ENCODE measurements at places on chromosomes 7 and 10.
A peak's percentile ranks its signal among the peaks of the same experiment; 100 is the strongest.

- DNase-seq = no peak
These were observed 44.2 kb upstream of the A1CF start for GRCh38 chr10:50929670-50930069.

DNA sequence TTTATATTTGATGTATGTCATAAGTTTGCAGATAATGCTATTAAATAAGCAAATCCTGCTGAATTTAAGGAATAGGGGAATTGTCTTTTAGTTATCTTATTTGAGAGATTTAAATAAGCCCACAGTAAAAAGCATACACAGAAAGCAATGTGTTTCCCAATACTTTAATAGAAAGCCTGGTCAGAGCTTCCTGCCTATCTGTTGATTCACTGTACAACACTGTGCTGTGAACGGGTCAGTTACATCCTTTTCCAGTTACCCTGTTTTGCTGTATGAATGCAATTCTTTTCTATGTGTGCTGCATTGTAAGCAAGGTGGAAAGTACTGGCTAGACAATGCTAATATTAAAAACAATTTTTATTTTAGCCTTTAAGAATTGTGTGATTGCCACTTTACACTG lies 81.2 kb downstream of the ANKRD7 start:
- DNase-seq = no peak

DNA sequence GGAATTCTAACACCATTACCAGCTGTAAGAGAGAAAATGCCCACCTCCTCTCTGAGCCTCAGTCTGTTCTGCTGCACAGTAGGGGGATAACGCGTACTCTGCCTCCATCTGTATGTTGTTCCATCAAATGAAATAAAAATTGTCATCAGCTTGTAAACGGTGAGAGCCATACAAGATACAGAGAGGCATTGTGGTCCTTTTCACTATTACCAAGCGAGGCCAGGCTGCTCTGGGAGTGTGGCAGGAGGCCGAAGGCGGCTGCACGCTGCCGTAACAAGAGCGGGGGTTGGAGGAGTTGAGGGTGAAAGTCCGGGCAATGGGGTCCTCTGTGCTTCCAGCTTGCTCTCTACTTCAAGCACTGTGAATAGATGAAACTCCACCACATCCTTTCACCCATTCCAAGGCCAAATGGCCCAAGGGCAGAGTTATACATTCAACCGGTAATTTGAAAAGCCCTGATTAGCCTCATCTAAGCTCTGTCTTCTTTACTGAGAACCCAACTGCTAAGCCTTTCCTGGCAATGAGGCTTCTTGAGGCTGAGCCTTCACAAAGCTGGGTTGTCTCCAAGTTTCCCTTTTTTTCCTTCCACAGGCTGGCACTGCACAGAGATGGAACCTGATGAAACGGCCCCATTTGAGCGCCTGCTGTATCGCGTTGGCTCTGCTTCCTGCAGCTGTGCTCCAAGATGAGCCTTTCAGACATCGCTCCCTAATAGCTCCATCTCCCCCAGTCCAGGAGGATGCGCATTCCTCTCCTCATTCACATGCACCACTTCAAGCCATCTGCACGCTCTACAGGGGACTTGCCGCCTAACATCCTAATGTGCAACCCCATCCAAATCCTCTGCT lies 47.2 kb downstream of the PYROXD2 start:
- DNase-seq = no peak

DNA sequence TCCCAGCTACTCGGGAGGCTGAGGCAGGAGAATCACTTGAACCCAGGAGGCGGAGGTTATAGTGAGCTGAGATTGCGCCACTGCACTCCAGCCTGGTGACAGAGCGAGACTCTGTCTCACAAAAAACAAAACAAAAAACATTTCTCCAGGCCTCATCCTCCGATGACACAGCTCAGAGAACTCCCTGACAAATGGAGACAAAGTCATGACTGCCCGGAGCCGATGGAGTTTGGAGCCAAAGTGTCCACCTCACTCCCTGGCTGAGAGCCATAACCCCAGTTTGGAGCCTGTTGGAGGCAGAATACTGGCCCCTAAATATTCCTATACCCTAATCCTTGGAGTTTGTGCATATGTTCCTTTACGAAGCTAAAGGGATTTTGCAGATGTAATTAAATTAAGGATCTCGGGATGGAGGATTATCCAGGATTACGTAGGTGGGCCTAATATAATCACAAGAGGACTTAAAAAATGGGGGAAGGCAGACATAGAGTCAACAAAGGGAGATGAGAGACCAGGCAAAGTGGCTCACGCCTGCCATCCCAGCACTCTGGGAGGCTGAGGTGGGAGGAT lies 22.7 kb downstream of the SSC4D start:
- DNase-seq = no peak

DNA sequence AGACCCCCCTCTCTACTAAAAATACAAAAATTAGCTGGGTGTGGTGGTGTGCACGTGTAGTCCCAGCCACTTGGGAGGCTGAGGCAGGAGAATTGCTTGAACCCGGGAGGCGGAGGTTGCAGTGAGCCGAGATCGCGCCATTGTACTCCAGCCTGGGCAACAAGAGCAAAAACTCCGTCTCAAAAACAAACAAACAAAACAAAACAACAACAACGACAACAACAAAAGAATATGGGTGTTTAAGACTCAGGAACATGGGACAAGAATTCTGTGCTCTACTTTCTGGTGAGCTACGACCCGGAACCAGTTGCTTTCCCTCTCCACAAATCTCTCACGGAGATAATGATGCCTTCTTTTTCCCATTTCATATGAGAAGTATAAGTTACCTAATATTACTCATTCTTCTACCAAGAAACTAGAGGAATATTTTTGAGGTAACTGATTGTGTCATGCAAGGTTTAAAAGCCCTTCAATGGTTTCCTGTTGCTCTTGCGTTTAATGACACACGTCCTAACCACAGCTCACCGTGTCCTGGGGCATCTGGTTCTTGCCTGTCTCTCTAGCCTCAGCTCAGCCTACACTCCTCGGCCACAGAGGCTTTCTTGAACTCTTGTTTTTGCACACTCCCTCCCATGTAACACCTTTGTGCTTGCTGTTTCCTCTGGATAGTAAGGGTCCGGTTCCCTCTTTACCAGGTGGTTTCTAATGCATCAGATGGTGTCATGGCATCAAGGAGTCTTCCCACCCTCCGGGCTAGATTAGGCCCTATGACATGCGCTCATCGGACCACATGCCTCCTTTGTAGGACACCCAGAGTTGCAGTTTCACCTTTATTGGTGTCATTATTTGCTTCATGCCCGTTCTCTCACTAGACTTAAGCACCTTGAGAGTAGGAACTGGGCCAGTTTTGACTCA lies 67.5 kb downstream of the PFKFB3 start:
- no peak for DNase-seq

DNA sequence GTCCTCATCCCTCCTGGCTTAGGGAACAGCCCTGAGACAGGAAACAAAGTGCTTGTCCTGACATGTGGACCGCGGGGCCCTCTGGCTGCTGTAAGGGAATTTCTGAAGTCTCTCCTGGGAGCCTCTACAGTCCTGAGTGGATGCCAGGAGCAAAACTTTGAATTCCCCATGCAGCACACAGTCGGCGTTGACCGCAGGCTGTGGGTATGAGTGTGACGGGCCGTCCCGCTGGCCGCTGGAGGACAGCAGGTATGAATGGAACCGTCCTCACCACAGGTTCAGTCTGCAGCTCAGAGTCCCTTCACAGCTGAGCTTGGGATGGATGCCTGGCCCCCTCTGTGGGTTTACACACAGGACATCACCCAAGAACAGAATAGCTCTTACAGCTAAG lies 94.9 kb downstream of the GPR26 start:
- DNase-seq = no peak

GRCh38 chr10:26755443-26755903 lies 58.0 kb downstream of the PDSS1 start:
- peak; percentile 9 for DNase-seq

- DNase-seq = no peak
These were observed 199.9 kb downstream of the CAMK1D start for GRCh38 chr10:12549297-12549696.

GRCh38 chr7:111401516-111401915 lies 160.8 kb downstream of the IMMP2L start:
- no peak for DNase-seq

DNA sequence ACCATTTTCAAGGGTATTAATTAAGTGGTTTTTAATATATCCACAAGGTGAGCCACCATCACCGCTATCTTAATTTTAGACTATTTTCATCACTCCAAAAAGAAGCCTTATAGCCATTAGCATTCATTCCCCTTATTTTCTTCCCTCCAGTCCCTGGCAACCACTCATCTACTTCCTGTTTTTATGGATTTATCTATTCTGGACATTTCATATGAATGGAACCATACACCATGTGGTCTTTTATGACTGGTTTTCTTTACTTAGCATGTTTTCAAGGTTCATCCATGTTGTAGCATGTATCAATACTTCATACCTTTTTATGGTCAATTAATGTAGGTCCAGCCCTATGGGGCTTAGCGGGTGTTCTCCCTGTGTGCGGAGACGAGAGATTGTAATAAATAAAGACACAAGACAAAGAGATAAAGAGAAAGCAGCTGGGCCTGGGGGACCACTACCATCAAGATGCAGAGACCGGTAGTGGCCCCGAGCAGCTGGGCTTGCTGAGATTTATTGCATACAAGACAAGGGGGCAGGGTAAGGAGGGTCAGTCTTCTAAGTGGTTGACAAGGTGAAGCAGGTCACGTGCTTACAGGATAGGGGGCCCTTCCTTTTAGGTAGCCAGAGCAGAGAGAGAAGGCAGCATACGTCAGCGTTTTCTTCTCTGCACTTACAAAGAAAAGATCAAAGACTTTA lies 14.6 kb downstream of the WBP1L start:
- no peak for DNase-seq

- no peak for DNase-seq
These were observed 36.3 kb downstream of the C7orf33 start for GRCh38 chr7:148626828-148627227.

DNA sequence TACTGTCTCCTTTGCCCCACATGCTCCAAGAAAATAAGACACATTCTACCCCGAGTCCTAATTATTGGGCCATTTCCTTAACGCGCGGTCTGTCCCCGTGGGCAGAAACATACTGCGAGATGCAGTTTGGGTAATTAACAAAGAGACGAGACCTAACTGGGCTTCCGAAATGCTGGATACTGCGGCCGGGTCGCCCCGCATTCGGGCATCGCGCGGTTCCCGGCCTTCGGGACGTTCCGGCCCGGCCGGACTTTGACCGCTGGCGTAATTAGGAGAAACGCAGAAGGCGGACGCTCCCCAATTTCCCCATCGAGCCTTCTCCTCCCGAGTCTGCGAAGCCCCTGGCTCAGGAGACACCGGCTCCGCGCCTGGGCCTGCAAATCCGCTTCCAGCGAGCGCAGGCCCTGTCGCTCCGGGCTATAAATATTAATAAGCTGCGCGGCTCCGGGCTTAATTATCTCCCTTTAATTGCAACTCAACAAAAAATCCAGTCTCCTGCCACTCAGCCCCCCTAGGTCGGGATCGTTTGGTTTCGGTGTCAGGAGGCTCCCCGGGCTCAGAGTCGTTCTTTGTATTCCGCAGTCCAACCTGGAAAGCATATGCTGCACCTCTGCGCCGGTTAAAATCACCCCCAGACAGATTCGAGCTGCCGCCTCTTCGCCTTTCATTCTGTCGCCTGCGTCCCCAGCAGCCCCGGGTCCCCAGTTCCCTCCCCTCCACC lies 131.5 kb downstream of the SPAG6 start:
- no peak for DNase-seq

DNA sequence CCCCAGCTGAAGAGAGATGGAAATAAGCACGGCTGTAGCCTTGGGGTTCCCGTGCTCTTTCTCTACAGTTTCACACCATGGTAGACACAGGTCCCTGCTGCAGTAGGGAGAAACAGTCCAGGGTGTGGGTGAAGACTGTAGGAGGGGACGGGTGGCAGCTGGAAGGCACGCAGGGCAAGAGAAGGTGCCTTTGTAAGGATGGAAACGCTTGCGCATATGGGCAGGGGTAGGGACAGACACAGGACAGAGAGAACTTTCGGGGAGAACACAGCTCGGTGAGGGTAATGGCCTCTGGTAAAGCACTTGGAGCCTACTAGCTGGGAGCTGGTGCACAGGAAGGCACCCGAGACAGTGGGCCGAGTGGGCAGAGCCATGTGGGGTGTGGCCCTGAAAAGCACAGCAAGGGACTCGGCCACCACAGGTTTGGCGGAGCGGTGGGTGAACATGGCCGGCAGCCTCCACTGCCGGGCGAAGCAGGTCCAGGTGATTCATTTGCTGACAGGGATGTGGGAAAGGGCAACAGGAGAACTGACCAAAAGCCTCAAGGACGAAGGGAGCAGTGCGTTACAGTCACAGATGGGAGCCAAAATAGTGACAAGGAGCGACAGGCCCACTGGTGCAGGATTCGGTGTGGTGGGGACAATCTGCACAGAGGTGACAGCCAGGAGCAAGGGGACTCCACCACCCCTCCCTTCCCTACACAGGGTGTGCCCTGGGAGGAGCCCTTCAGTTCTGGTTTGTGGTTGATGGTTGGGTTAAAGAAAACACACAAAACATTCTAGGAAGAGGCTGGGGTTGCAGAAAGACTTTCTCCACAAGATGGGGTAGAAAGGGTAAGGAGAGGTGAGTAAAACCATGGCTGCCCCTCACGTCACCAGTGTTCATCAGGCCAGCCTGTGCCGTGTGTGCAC lies 97.1 kb downstream of the VOPP1 start:
- DNase-seq = no peak

- DNase-seq = no peak
These were observed 55.9 kb upstream of the ADRB1 start for GRCh38 chr10:113987805-113988204.

DNA sequence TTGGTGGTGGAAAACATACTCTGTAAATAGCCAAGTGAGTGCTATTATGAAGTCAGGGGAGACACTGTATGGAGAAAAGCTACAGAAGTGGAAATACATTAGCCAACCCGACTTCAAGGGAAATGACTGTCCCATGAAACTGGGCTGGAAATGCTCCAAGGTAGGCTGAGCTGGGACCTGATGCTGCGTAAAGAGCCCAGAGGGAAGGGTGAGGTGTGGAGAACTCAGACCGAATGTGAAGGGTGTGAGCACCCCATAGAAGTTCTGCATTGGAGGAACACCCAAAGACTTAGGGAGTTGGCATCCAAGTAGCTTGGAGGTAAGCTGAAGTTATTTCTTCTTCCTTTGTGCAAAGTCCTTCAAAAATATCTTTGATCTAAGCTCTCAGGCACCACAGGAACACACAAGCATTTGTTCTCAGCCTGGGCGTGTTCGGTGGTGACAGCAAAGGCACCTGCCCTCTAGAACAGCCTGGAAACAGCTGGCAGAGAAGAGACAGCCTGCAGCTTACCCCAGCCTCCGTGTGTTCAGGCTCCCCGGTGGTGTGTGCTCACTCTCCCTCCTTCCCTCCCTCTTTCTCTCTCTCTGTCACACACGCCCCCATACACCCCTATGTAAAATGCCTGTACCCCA lies 19.1 kb upstream of the GJD4 start:
- DNase-seq = no peak

DNA sequence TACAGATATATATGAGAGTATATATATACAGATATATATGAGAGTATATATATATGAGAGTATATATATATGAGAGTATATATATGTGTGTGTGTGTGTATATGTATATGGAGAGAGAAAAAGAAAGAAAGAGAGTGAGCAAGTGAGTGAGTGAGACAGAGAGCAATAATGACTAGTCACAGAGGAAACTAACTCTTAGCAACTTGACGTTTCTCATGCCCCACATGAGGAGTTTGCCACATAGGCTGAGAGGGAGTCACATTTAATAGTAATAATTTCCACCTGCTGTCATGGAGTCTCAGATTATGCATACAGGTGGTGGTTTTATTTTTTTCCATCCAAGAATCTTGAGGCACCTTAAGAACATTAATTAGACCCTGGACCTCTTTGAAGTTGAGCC lies 199.9 kb downstream of the GATA3 start:
- DNase-seq = no peak

GRCh38 chr7:155283565-155284194 lies 14.0 kb upstream of the INSIG1 start:
- no peak for DNase-seq

- DNase-seq = no peak
These were observed 10.8 kb upstream of the ST7 start for GRCh38 chr7:116942504-116942903.

All from fibroblast of gingiva (primary cell).